Placental pericyte (primary cell): ENCODE measurements at places on chromosomes 16 and 17. TPM values are rescaled to one million over a fixed set of nuclear protein-coding genes. Genes with fewer than 3 reads are reported as not detected.

The SCN4A gene
- total RNA-seq, result under 0.01 TPM in 1 of 2 replicates, not detected in the other

The RNPS1 gene
- 103 and 122 TPM in 2 replicates for total RNA-seq

The TMED6 gene
- total RNA-seq, result 0.44 TPM in 1 of 2 replicates, not detected in the other

The CCL8 gene
- total RNA-seq, result not detected in 2 replicates

The KRT33A gene
- total RNA-seq, result not detected in 2 replicates

The CCL4L2 gene
- not detected in 2 replicates for total RNA-seq

The LRRC37B gene
- 9.6 and 12.0 TPM in 2 replicates for total RNA-seq

The GJD3 gene
- total RNA-seq, result 0.44 and 3.9 TPM in 2 replicates

The KRTAP17-1 gene
- total RNA-seq, result not detected in 2 replicates

The SDR42E2 gene
- under 0.01 TPM in 1 of 2 replicates, not detected in the other for total RNA-seq

The LPO gene
- 0.22 TPM in 1 of 2 replicates, not detected in the other for total RNA-seq

The RNF227 gene
- 1.1 and 6.2 TPM in 2 replicates for total RNA-seq

The PTX4 gene
- total RNA-seq, result 0.29 TPM in 1 of 2 replicates, not detected in the other

The IGF2BP1 gene
- total RNA-seq, result 30.6 and 49.0 TPM in 2 replicates

The KCNJ2 gene
- total RNA-seq, result 2.9 and 15.8 TPM in 2 replicates

The ABCA3 gene
- total RNA-seq, result 0.72 and 3.5 TPM in 2 replicates

The UBE2G1 gene
- total RNA-seq, result 31.5 and 52.0 TPM in 2 replicates

The ZSCAN10 gene
- total RNA-seq, result not detected in 2 replicates

The C17orf67 gene
- total RNA-seq, result 0.57 and 1.1 TPM in 2 replicates

The SLC47A1 gene
- 0.14 and 0.44 TPM in 2 replicates for total RNA-seq

The HAP1 gene
- total RNA-seq, result 0.14 and 0.44 TPM in 2 replicates

The SF3B3 gene
- 77.7 and 190 TPM in 2 replicates for total RNA-seq

The RASD1 gene
- 1.1 and 2.2 TPM in 2 replicates for total RNA-seq

The KANSL1 gene
- total RNA-seq, result 114 and 149 TPM in 2 replicates

The CDC42EP4 gene
- 39.0 and 52.0 TPM in 2 replicates for total RNA-seq

The LRRC59 gene
- 304 and 332 TPM in 2 replicates for total RNA-seq

The TAC4 gene
- total RNA-seq, result not detected in 2 replicates

The GNGT2 gene
- total RNA-seq, result 0.14 and 0.66 TPM in 2 replicates

The NOMO2 gene
- 98.5 and 197 TPM in 2 replicates for total RNA-seq

The XAF1 gene
- 41.4 and 108 TPM in 2 replicates for total RNA-seq

The SEZ6 gene
- total RNA-seq, result not detected in 2 replicates

The HOXB5 gene
- under 0.01 TPM in 1 of 2 replicates, not detected in the other for total RNA-seq

The ZNF469 gene
- total RNA-seq, result 4.4 and 8.9 TPM in 2 replicates

The HEXIM1 gene
- 12.2 and 13.1 TPM in 2 replicates for total RNA-seq

The SEPTIN1 gene
- not detected in 2 replicates for total RNA-seq

The C16orf96 gene
- under 0.01 TPM in 2 replicates for total RNA-seq

The NPIPB6 gene
- total RNA-seq, result 1.5 TPM in 1 of 2 replicates, not detected in the other

The KRT9 gene
- not detected in 2 replicates for total RNA-seq

The CCDC43 gene
- 32.9 and 35.5 TPM in 2 replicates for total RNA-seq

The NUPR1 gene
- total RNA-seq, result 1.1 and 45.3 TPM in 2 replicates

The KRTAP2-2 gene
- total RNA-seq, result not detected in 2 replicates

The MILR1 gene
- total RNA-seq, result 10.7 and 21.6 TPM in 2 replicates

The RAMP2 gene
- total RNA-seq, result 0.29 TPM in 1 of 2 replicates, not detected in the other

The SOCS7 gene
- 15.3 and 16.2 TPM in 2 replicates for total RNA-seq

The TPPP3 gene
- total RNA-seq, result 0.88 and 1.1 TPM in 2 replicates
